ENCODE measurements at places on chromosomes 11 and 22.
A peak's percentile ranks its signal among the peaks of the same experiment; 100 is the strongest.

DNA sequence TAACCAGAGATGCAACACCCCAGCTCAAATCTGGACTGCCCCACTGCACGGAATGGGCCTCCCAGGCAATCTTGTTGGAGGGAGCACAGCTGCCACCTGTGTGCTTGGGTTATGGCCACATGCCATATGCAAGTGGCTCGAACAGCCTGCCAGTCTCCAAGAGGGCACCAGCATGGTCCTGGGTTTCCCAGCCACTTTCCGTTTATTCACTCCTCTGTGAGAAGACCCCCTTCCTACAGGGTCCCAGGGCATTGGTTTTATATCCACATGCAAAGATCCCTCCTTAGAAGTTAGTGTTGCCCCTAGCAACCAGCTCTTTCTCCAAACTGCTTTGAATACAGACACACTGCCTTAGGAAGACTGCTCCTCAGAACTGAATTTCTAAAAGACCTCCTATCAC, 487.8 kb downstream of the BUD13 start:
- DNase-seq = no peak

GRCh38 chr22:30586414-30586813, 5.3 kb downstream of the PES1 start:
- no peak for DNase-seq

- DNase-seq = peak; percentile 64
These were observed 20.1 kb upstream of the PLAAT2 start for GRCh38 chr11:63583357-63583677.

DNA sequence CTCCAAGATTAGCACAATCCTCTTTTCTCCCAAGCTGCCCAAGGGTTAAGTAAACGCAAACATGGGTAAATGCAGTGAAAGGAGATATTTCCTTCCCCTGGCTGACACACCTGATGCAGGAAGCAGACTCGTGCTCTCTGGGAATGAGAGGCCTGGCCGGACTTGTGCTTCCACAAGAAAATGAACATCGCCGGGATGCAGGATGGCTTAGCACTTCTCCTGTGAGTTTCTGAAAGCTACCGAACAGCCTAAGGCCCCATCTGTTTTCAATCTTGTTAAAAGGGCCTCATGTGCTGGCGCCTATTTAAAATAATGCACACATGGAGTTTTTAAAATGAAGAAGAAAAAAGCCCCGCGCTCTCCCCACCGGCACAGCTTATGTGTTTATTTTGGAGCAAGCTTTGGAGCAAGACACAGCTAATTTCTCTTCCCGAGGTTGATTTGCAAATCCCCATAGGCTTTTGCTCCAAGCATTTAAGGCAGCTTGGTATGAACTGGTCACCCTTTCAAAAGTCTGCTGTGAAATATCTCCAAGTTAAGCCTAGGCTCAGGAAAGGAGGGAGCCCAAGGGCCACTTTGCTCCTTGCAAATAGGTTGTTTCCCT, 100.9 kb downstream of the SYN3 start:
- no peak for DNase-seq

DNA sequence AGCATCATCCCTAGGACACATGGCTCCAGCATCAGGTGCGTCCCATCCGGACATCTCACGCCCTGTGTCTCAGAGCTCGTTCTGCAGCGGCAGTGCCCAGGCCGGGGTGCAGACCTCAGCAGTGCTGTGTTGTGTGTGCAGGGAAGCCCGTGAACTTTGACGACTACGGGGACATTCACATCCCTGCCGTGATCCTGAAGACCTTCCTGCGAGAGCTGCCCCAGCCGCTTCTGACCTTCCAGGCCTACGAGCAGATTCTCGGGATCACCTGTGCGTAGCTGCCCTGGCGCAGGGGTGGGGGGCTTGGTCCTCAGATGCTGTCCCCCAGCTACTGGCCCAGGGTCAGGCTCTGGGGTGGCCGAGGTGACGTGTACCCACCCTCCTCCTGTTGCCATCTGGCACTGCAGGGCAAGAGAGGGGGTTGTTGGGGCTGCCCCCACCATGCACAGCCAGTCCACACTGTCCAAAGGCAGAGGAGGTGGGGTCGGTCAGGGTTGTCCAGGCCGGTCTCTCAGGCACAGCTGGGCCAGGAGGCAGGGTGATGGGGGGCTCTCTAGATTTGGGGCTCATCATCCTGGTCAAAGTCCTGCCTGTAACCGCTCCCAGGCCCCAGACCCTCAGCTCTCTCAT, 96.5 kb downstream of the ARHGAP8 start:
- no peak for DNase-seq

DNA sequence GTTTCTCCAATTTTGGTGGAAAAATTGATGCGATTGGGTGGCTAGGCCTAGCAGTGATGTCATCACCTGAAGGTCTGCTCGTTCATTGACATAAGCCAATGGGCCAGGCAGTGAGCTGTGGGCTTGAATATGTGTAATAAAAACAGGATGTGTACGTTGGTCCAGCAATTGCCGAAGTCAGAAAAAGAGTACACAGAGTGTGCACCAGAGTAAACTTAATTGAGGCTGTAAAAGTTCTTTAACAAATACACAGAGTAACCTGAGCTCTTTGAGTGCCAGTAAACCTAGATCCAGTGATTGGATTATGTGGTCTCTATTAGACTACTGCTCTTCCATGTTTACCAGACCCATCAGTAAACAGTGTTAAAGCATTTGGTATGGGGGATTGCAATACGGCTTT, 13.0 kb upstream of the GLYATL1 start:
- DNase-seq = no peak

All from COLO829 (cell line).